ENCODE measurements at places on chromosomes 7 and 10. TPM values are rescaled to one million over a fixed set of nuclear protein-coding genes. Genes with fewer than 3 reads are reported as not detected.

The NOS3 gene
- total RNA-seq = 102 TPM

The CALML5 gene
- total RNA-seq = not detected

The CYP26C1 gene
- 0.31 TPM for total RNA-seq

The MKLN1 gene
- 66.3 TPM for total RNA-seq

The INA gene
- 0.23 TPM for total RNA-seq

The PRSS2 gene
- total RNA-seq = 2.0 TPM

The CPA1 gene
- total RNA-seq = not detected

Measured in endothelial cell (in vitro differentiated cells).